ENCODE measurements at places on chromosomes 12 and 14.

- DNase-seq = no peak
Measured at GRCh38 chr12:1929985-1930802, 11.7 kb upstream of the CACNA2D4 start.

DNA sequence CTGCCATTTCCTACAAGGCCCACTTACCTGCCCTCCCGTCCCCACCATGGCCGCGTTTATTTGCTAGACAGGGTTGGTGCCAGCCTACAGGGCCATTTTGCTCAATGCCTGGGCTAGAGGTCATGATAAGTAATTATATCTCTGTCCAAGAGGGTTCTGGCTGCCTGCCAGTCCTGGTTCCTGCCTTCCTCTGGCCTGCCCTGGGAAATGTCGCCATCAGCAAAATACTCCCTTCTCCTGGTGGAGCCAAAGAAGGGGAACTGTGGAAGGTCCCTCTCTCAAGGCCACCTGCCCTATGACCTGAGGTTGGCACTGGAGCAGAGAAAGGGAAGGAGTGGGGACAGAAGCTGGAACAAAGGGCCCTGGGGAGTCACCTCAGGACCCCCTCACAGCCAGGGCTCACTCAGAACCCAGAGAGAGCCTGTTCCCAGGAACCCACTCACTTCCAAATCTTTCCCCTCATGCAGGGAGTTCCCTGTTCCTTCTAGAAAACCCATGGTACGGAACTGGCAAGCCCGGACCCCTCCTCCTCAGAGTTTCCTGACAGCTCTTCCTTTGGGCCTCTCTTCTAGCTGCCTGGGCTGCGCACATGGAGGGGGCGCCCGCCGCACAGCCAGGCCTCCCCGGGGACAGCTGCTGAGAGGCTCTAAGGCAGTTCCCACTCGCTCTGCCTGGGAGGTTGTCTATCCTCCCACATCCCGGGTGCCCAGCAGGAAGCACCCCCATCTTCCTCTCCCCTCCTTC is 280.5 kb downstream of the DPF3 start:
- no peak for DNase-seq

DNA sequence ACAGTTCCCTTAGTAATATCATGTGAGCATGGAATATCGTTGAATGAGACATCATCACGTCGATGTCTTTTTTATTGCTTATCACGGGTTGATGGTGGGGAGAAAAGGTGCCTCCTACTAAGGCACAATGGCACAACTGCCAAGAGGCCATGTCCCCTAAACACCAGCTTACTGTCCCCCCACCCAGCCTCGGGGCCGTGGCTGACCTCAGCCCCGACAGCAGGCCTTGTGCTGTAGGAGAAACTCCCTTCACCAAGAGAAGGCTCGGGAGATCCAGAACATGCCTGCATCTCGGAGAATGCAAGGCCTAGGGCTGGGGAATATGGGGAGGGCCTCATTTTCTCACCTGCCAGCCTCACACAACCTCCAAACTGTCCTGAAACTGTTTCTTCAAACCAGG is 22.8 kb downstream of the ZFP36L1 start:
- DNase-seq = no peak

GRCh38 chr14:103022002-103022684 is 35.2 kb downstream of the CDC42BPB start:
- no peak for DNase-seq

All from stromal cell of bone marrow (primary cell).